ENCODE measurements at places on chromosomes 11 and 22. TPM values are rescaled to one million over a fixed set of nuclear protein-coding genes. Genes with fewer than 3 reads are reported as not detected.
A peak's percentile ranks its signal among the peaks of the same experiment; 100 is the strongest.

Gene KCNJ1
- total RNA-seq: 0.24 TPM

Gene GLYAT
- not detected for total RNA-seq

DNA sequence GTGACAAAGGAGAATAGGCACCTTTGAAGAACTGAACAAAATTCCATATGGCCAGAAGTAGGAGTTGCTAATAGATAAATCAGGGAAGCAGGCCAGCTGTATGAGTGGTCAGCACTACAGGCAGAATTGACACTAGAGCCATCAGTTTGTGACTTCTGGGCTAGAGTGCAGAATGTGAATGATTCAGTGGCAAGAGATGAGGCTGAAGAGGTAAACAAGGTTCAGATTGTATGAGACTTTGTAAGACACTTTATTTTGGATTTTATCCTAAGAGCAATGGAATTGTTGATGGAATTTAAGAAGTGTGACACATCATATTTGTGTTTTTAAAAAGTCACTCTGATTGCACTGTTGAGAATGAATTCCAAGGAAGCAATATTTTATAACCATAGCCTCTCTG is 12.9 kb downstream of the BIRC3 start:
- DNase-seq: no peak

DNA sequence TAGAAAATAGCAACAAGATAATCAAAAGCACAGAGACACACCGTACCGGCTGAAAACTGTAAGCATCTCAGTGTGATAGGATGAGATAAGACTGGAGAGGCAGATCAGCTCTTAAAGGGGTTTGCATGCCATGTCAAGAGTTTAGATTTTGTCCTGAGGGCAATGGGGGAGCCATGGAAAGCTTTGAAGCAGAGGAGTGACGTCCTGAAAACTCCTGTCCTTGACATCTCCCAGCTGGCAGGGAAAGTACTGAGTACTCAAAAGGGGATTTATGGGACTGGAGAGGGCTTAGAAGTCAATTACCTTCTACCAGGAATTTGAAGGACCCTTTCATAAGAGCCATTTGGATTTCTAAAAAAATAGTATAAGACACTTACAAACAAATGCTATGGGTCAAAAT is 420.5 kb upstream of the NARS2 start:
- DNase-seq: no peak

DNA sequence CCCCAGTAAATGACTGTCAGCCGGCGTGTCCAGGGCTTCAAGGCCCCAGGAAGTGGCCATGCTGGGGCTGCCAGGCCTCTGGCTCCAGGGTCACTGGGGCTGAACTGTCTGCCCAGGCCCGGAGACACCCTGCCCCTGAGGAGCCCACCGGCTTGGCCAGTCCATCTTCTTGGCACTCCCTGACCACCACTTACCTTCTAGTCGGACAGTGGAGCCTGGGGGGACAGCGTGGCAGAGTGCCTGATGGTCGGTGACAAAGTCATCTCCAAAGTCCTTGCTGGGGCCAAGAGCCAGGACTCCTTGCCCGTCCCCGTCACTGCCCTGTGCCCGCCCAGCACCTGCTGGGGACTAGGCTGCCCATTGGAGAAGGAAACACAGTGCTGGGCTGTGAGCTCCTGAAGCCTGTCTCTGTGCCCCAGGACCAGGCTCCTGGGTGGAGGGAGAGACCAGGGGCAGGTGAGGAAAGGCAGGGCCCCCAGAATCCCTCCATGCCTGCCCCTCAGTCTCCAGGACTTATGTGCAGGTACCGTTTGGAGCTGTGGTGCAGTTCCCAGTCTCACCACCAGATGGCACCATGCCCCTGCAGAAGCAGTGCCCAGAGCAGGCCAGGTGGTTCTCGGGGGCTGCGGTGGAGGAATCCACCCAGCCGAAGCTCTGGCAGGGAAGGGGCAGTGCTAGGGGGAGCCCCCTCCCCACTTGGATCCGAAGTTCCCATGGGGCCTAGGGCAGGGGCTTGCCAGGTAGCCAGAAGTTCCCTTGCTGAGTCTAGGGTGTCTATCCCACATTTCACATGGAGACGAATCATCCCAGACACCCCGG is 6.0 kb upstream of the CCDC188 start:
- DNase-seq: peak; percentile 95

GRCh38 chr22:49188091-49188490 is 639.6 kb downstream of the BRD1 start:
- no peak for DNase-seq

DNA sequence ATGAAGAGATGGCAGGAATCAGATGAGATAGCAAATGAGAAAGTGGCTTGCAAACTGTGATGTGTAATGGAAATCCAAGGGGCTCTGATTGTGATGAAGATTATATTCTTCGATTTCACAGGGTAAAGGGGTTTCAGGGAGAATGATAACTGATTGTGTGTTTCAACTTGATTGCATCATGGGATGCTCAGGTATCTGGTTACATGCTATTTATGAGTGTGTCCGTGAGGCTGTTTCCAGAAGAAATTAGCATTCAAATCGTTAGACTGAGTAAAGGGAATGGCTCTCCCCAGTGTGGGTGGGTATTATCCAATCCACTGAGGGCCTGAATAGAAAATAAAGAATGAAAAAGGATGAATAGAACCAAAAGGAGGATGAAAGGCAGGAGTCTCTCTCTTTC is 278.7 kb upstream of the LARGE1 start:
- no peak for DNase-seq

DNA sequence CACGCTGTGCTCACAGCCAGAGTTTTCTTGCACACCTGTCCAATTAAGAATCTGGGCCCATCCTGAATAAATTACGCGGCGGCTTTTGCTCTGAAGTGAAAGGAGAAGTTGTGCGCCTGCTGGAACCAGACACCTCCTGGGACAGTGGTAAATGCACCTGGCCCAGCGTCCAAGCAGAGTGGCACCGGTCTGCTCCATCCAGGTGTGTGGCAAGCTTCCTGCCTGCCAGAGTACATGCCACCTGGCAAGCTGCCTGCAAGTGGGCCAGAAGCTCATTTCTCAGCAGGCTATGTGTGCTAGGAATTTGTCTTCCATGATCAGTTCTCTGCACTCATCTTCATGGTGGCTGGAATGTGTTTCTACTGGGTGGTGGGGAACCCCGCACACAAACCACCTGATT is 660.6 kb downstream of the ETS1 start:
- no peak for DNase-seq

- DNase-seq: no peak
These were observed 28.2 kb downstream of the HEPHL1 start for GRCh38 chr11:94049351-94049750.
